Lower leg skin (tissue), 4 donors: ENCODE measurements at places on chromosomes 16 and 17.

DNA sequence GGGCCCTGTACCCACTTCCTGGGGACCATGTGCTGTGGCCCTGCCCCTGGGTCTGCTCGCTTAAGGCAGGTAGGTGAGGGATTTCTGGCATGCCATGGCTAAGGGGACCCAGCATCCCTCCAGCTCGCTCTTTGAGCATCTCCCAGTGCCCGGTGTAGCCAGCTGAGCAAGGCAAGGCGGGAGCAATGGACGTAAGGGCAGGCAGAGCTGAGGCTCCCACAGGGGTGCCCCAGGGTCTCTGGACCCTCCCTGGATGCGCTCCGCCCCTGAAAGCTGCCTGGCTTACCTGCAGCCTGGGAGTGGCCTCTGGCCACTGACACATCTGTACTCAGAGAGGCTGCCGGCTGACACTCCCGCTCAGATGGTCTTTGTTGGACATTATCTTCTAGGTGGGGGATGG, 189.9 kb downstream of the IRF8 start:
- peak; percentile 68 for DNase-seq

DNA sequence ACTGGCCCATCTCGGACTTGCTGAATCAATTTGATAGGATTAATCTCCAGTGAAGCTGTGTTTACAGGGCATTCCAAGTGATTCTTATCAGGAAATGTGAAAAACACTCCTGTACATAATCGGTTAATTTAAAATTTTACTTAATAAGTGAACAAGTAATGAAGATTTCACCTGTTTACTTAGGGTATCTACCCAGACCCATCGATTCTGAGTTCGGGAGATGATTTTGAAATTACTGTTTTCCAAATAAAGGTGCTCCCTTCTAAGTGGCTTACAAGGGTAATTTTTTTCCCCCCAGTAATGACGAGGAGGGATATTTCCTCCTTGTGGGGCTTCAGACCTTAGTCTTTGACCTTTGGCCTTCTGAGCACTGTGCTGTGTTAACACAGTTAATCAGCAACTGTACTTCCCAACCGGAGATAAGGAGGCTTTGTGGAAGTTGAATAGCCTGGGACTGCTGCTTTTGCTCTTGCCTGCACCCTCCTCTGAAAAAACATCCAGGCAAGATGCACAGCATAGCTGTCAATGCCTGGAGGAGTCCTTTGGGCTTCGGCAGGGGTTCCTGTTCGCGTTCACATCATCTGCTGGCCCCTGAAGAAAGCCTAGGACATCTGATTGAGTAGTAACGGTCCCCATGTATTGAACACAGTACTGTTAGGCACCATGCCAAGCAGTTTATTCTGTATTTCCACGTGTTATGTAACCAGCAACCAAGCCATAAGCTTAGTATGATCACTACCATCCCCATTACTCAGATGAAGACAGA, 1.8 kb downstream of the FAHD1 start:
- no peak for DNase-seq

DNA sequence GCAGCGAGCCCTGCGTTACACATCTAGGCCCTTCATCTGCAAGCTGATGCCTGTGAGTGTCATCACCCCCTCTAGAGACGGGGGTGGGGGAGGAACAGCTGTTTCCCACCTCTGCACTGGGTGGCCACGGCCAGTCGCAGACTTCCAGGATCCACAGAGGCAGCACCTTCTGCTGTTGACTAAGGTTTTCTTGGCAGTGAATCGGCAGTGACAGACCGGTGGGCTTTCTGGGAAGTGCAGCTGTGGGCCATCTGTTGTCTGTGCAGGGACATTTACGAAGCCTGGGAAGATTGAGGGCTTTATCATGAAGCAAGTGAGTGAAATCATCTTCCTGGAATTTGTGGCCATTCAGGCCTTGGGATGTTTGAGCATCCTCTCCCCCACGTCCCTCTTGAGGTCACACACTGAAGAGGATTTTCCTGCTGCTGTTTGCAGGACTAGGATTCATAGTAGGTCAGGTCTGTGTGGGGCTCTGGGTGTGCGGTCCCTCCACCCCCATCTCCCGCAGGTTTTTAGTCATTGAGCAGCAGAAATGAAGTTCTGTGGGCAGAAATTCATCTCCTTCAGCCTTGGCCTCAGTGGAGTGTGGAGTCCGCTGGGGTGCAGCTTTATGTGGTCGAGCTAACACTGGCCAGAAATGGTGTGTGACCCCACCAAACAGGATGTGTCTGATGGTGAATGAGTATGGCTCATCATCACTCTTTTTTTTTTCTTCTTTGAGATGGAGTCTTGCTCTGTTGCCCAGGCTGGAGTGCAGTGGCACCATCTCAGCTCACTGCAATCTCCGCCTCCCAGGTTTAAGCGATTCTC, 12.0 kb downstream of the PGS1 start:
- DNase-seq, result no peak

- peak; percentile 28 for DNase-seq
These were observed 955 bp downstream of the ACLY start for GRCh38 chr17:41917679-41918313.

DNA sequence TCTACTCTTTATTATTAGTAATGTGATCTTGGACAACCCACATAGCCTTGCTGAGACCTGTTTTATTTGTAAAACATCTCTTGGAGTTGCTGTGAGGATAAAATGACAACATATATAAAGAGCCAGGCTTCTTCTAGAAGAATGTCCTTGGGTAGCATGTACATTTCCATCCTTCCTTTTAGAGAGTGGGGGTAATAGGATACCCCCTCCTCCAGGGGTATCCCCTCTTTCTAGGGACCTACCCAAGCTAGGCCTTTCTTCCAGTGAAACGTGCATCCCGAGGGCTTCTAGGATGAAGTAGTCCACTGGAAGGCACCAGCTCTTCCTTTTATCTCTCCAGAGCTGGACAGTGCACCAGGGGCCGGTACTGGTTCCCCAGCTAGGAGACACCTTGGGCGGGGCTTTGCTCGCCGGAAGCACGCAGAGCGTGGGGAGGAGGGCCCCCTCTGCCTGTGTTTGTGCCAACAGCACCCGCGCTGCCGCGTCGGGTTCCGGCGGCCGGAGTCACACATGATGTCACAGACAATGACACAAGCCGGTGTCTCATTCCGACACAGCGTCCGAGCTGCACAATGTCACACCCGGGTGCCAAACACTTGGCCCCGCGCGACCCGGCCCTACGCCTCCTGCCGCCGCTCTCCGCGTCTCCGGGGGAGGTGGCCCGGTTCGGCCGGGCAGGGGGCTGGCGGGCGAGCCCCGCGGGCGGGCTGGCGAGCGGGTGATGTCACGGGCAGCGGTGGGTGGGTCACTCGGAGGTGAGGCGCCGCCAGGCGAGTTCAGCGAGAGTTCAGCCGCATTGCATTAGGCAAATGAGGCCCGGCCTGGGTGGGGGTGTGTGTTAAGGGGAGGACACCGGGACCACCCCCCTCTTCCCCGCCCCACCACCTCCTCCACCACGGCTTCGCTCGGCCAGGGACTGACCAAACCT, 23.4 kb downstream of the GJD3 start:
- DNase-seq, result peak; percentile 89

GRCh38 chr17:10598621-10599020, 49.2 kb upstream of the MYH2 start:
- DNase-seq, result no peak

- DNase-seq, result no peak
These were observed 19.5 kb downstream of the N4BP1 start for GRCh38 chr16:48590476-48590875.

- DNase-seq, result no peak
These were observed 433.3 kb downstream of the XYLT1 start for GRCh38 chr16:17037499-17037898.

DNA sequence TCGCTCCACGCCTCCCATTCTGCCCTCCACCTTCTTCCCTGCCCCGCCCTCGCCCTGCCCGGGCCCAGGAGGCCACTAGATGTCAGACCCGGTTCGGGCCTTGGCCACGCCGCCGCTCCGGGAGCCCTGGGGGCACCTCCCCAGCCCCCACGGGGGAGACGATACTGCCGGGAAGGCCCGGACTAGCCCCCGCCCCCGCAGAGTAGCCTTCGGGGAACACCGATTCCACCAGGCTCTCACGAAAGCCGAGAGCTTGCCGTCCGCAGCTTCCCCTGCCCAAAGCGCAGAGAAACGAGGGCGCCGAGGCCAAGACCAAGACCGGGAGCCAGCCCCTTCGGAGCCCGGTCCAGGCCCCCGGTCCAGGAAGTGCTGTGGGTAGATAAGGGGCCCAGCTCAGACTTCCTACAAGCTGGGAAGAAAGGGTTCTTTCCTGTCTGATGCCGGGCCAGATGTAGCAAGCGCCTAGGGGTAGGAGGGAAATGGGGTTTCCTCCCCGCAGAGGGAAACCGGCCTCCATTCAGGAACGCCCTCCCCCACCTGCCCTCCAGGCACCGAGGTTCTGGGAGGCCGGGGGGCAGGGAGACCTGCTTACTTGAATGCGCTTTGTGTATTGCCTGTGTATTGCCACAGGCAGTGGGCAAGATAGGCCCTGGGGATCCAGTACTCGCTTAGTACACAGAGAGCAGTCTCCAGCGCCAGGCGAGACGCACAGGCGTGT, 806 bp upstream of the CYB561 start:
- peak; percentile 63 for DNase-seq

GRCh38 chr16:82302042-82302727, 132.2 kb upstream of the MPHOSPH6 start:
- no peak for DNase-seq

DNA sequence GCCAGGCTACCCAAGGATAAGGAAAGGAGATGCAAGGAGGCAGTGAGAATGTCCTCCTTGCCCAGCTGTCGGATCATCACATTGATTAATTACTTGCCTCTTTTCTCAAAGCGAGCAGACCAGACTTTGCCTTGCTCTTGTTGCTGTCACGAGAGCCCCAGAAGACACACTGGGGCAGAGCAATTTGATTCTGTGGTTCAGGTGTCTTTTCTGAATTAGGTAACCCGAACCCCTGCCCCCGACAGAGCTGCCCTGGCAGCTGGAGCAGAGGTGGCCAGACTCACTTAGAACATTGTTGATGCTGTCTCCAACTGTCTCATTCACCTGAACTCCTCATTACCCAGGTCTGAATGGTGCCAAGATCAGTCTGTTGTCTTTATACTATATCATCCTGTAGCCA, 34.3 kb downstream of the VAT1L start:
- no peak for DNase-seq

- DNase-seq, result peak; percentile 89
These were observed 301.9 kb downstream of the SOX9 start for GRCh38 chr17:72422505-72423285.

GRCh38 chr16:88391144-88391850, 8.5 kb downstream of the ZNF469 start:
- DNase-seq, result no peak

DNA sequence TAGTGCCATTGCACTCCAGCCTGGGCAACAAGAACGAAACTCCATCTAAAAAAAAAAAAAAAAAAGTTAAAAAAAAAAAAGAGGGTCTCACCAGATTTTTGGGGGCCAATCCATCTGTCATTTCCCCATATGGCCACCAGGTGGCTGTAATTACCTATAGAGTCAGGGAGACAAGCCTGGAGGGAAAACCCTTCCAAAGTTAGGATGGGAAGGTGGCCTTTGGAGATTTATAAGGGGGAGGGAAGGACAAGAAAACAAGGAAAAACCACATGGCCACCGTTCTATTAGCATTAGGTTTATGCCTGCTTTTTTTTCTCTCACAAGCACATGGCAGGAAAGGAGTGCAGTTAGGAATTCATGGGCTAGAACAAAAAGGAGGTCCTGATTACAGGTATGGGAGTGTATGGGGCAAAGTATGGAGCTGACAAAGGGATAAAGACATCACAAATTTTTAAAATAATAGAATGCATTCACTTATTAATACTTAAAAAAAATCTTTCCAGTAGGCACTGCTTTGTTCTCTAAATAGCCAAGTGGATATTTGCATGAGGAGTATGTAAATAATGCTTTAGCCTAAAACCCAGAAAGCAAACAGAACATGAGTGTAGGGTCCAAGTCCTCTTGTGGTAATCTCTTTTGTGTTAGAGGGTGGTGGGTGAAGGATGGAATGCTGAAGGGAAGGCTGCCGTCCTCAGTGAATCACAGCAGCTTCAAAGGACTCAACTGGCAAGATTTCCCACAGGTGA, 5.1 kb downstream of the CYB5D1 start:
- DNase-seq, result peak; percentile 81

DNA sequence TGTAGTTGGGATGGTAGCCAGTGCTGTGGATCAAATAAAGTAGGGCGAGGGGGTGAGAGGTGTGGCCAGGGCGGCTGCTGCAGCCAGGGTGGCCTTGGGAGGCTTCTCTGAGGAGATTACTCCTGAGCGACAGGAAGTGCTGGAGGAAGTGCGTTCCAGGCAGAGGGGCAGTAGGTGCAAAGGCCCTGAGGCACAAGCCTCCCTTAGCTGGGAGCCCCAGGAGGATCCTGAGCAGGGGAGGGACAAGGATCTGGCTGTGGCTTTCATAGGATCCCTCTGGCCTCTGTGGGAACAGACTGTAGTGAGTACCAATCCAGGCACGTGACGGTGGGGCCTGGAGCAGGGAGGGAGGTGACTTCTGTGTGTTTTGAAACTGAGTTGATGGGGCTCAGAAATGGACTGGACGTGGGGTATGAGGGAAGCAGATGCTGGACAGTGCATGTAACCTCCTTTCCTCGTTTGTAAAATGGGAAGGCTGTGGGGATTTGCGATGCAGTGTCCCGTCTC, 2.8 kb downstream of the LLGL1 start:
- DNase-seq, result no peak
